GM03348 (cell line): ENCODE measurements at places on chromosomes 7 and 10.

DNA sequence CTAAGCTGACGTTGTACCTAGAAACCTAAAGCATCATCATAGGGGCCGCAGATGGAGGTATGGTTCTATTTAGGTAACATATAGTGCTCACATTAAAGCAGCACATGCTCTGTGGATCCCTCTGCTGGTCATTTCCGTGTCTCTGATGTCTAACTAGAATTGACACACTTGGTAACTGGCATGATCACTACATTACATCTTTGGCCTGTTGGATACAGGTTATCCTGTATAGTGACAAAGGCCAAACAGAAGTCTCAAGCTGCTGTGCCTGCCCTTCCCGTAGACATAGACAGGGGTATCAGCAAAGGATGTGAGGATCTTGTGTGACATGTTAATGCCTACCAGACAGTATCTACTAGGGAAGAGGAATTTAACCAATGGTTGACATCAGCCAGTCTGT lies 51.2 kb downstream of the KIF5B start:
- peak; percentile 43 for DNase-seq

DNA sequence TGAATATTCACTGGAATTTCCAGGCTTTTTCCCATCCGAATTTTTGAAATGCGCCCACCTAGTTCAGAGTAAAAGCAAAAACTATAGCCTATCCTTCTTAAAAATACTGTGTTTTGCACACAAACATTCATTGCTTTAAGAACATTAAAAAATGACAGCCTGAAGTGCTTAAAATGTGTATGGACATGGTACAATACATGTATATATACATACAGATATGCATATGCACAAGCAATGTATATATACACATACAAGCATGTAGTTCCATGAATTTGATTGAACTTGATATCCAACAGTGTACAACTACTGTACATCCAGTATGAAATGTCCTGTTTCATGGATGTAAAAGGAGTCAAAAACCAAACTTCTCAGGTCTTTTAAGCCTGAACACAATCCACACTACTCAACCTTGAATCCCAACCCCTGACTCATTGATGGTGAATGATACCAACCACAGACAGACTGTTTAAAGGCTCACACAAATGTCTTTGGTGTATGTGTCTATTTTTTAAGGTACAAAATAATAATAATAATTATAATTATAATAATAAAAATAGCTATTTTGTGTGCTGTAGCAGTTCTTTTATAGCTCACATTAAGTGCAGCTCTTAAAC lies 14.8 kb downstream of the INHBA start:
- DNase-seq, result no peak

- no peak for DNase-seq
These were observed 111.2 kb upstream of the TMEM72 start for GRCh38 chr10:44799966-44800365.

DNA sequence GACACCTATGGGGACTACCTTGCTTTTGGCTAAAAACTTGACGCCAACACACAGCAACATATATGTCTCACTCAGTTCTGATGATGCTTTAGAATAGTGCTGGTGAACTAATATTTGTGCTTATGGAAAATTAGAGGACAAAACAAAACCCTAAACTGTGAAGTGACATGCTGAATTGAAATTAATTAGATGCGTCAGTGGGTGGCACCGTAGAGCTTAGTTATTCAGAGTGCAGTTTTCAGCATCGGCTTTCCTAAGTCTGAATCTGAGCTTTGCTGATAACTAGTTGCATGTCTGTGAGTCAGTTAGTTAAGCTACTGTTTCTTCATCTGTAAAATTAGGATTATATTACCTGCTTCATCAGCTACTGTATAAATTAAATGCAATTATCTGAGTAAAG lies 245.0 kb upstream of the SORCS1 start:
- DNase-seq, result peak; percentile 43

- no peak for DNase-seq
These were observed 28.3 kb downstream of the PAX2 start for GRCh38 chr10:100773646-100774045.

DNA sequence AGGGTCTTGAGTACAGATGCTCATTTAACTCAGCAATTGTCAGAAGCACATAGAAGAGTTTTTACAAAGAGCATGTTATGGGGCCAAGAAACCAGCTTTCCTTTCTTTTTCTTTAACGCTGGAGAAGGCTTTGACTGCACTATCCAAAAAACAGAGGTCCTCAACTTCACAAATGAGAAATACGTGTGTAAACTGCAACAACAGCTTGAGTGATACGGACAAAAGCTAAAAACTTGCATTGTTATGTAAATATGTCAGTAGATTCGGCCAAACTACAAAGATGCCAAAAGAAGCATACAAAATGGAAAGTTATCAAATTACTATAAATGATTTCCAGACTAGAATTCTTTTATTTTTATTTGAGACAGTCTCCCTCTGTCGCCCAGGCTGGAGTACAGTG lies 62.4 kb upstream of the C10orf90 start:
- DNase-seq, result no peak

GRCh38 chr10:131452926-131453720 lies 141.6 kb upstream of the TCERG1L start:
- DNase-seq, result no peak

DNA sequence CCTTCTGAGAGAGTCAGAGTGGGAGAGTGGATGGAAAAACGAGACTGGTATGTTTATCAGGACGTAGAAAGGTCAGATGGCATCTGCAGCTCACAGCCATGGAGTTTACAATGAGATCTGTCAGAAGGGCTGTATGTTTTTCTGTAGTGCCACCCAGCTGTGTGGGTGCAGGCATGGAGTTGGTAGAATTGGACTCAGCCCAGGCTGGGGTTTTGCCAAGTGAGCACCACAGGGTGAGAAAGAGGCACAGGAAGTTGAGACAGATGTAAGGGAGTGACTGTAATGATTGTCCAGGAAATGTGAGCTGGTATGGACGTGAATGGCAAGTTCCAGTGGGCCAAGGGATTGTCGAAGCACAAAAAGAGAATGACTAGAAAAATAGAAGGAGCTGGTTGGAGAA lies 9.1 kb upstream of the ZYX start:
- no peak for DNase-seq

DNA sequence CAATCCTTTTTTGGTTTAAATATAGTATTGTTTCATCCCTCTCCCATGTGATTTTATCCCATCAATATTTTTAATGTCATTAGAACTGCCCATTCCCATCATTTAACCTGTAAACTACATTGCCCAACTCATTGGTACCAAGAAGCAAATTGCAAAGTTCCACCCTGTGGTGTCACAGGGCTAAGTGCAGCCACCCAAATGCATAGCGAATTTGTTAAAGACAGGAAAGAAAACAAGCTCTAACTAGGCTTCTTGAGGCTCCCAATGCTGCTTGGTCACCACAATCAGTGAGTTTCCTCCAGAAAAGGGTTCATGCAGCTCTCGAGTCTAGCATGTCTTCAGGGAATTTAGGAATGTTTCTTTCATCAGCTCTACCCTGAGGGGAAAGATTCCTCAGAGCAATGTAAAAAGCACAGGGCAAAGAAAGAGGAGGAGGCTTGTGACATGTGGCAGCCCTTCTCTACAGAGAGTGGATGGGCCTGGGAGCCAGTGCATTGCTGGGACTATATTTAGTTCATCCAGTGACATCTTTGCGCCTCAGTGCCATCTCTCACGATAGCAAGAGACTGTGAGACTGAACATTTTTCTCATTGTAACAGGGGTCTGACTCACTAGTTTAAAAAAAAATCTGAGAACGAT lies 58.1 kb downstream of the CAV1 start:
- DNase-seq, result peak; percentile 67

- DNase-seq, result no peak
These were observed 120.4 kb upstream of the STEAP1 start for GRCh38 chr7:90033850-90034249.

DNA sequence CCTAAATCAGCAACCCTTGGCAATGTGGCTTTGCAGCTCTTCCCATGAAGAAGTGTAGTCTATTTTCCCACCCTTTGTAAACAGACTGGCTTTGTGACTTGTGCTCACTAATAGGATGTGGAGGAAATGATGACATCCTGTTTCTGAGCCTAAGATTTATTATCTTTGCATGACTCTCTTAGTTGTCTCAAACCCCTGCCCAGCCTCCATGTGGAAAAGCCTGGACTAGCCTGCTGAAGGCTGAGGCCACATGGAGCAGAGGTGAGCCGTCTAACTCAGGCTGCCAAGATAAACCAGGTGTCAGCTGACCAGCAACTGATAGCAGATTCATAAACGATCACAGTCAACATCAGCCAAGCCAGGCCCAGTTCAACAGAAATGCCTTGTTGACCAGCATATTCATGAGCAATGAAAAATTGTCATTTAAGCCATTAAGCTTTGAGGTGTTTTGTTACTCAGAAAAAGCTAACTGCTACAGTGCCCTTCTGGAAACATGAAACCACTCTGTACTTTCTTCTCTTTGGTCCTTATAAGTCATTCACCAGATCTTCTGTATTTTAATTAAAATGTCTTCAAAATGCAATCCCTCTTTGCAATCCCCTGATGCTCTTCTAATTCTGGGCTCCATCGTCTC lies 586.3 kb upstream of the ANKRD30A start:
- DNase-seq, result no peak

GRCh38 chr7:1225441-1226185 lies 7.1 kb upstream of the UNCX start:
- DNase-seq, result peak; percentile 80

DNA sequence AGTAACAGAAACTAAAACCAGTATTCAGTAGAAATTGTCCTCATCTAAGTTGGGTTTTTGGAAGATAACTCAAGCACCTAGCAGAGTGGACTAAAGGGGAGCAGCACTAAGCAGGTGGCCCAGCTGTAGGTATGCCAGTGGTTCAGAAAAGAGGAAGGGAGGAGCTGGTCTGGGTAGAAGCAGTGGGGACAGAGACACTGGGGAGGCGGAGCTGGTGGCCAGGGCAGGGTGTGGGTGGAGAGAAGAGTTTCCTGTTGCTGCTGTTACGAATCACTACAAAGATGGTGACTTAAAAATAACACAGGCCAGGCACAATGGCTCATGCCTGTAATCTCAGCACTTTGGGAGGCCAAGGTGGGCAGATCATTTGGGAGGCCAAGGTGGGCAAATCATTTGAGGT lies 136.2 kb downstream of the WDR11 start:
- no peak for DNase-seq

GRCh38 chr10:10421071-10421470 lies 596.6 kb upstream of the CELF2 start:
- DNase-seq, result no peak

DNA sequence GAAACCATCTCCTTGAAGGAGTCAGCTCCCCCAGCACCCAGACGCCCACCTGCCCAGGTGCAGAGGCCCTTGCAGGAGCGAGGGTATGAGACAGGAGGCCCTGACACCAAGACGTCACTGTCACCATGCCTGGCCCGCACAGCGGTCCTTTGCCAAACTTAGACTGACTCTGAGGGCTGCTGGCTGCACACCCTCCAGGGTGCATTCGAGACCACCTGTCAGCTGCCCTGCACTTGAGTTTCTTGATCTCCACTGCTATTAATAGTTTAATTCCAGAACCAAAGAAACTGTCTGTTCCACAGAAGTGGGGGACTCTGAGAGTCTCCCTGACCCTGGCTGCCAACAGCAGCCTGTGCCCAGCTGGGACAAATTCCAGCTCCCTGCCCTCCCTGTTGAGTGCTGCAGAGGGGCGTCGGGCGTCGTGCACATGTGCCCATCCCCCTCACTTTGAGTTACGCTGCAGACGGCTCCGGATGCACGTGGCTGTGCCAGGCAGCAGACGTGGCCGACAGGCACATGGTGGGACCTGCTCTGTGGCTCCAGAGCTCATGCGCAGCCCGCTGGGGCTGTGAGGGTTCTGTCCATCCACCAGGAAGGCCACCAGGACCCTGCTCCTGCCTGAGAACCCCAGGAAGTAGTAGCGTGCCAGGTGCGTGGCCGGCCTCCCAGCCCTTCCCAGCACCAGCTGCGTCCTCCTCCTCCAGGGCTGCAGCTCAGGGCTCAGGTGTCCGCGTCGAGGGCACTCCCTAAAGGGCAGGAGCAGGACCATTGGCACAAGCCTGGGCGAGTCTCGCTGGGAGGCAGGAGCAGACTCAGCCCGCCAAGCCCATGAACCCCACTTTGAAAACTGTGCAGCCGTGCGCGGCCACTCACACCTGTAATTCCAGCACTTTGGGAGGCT lies 24.8 kb downstream of the ELFN1 start:
- no peak for DNase-seq

GRCh38 chr7:37481722-37482288 lies 33.1 kb upstream of the ELMO1 start:
- no peak for DNase-seq

GRCh38 chr10:71996592-71997371 lies 32.6 kb downstream of the CHST3 start:
- DNase-seq, result no peak

DNA sequence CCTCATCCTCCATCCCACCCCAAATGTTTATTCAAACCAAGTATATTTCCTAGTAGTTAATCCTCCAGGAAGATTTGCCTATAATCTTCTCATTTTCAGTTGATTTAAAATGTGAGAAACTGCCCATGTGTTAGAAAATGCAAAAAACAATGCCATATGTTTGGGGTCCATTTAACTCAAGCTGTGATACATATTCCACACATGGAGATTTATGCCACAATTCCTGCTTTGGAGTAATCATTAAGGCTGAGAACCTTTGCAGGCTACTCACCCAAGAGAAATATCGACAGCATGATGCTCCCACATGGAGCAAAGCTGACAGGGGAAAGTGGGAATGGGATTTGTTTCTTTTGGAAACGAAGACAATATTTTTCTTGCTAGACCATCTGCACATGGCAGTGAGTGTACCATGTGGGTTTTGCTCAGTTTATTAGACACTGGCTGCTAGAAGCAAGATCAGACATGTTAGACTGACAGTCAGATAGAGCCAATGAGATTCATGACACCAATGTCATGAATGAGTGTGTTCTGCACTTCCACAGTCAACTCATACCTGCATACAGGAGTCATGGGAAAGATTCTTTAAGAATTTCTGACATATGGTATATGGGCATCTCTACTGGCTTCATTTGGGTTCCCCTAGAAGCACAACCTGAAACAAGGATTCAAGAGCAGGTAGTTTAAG lies 3.4 kb upstream of the GRM8 start:
- DNase-seq, result no peak

DNA sequence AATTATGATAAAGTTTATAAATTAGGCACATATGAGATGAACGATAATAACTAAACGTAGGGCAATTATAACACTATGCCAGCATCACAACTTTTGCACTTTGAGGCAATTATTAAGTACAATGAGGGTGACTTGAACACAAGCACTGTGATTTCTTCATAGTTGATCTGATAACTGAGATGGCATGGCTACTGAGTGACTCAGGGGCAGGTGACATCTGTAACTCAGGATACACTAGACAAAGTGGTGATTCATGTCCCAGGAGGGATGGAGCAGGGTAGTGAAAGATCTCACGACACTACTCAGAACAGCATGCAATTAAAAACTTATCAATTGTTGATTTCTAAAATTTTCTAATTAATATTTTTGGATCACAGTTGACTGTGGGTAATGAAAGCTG lies 98.3 kb upstream of the ARHGAP21 start:
- no peak for DNase-seq
